ENCODE measurements at places on chromosomes 7 and 10.

DNA sequence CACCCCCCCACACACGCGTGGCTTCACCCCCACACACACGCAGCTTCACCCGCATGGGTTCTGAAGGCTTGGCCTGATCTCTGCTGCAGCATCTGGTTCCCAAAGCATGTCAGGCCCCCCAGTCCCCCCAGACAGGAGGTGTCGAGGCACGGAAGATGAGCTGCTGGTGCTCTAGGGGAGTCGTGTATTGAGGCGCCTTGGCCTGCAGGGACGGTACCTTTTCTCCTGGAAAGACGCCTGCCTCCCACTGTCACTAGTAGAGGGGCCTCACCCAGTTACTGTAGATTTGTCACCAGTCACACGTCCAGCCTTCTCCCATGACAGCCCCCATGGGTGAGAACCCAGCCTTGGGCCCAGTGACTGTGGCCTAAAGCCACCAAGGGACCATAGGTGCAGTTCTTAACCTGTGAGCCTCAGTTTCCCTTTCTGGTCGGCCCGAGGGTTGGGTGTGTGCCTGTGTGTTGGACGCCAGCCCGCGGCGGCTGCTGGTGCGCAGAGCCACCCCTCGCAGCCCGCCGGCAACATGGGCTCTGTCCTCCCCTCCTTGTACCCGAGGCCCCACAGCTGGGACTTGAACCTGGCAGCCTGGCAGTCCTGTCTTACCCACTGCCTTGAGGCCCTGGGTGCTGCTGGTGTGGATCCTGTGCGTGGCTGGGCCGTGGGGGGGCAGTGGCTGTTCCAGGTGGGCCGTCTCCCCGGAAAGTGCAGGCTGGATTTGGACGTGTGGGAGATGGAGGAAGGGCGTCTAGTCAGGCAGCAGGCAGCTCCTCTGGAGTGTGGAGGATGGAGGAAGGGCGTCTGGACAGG, 81.7 kb downstream of the NKX6-2 start:
- no peak for DNase-seq

- DNase-seq: no peak
These were observed 322.6 kb upstream of the MKI67 start for GRCh38 chr10:128448796-128449195.

- DNase-seq: no peak
These were observed 18.6 kb upstream of the IFIT2 start for GRCh38 chr10:89283025-89283935.

DNA sequence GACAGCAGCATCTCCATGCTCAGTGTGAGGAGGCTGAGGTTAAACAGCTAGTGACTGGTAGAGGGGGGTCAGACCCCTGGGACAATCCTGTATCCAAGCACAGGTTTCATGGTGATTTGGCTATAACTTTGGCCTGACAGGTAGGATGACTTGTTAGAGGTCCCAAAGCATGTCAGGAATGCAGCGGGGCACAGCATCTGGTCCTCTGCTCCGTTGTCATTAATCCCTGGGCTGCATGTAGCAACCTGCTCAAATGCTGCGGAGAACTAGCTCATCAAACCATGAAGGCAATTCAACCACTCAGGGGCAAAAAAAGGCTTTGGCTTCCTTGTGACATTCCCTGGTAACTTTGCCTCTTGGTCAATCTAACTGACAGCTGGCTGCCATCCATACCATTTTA, 26.8 kb downstream of the WNT2 start:
- DNase-seq: no peak

- DNase-seq: no peak
These were observed 240.9 kb downstream of the KIAA1217 start for GRCh38 chr10:24449769-24450310.

DNA sequence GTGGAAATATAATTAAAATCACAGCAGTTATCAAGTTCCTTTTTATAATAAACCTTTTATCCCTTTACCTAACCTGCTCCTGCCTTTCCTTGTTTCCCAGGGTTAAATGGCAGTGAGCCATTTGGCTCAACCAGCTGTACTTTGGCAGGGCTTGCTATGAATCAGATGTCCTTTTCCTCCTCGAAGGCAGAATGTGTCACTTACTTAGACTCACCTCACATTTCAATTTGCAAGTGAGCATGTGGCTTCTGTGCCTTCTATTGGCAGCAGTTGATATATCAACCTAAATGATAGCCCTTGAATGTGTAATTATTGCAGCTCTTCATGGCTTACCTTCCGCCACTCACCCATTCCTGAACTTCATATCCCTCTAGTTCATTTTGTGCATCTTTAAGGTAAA, 301.7 kb downstream of the CSTF2T start:
- no peak for DNase-seq

- DNase-seq: no peak
These were observed 44.3 kb upstream of the ZC3HAV1 start for GRCh38 chr7:139153832-139154231.

DNA sequence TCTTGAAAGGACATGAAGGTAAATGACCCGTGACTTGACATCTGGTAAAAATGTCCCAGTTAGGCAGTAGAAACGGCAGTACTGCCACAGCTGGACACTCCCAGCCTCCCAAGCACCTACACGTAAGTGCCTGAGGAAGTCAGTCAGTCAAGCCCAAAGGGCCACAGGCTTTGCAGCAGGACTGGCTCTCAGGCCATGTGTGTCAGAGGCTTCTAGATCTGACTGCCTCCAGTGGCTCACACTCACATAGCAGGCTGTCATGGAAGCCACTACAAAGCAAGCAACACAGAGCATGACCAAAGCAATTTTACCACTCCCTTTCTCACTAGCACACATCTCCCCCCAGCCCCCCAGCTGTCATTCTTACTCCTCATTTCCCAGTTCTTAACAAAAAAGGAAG, 17.8 kb upstream of the CCNJ start:
- DNase-seq: no peak

DNA sequence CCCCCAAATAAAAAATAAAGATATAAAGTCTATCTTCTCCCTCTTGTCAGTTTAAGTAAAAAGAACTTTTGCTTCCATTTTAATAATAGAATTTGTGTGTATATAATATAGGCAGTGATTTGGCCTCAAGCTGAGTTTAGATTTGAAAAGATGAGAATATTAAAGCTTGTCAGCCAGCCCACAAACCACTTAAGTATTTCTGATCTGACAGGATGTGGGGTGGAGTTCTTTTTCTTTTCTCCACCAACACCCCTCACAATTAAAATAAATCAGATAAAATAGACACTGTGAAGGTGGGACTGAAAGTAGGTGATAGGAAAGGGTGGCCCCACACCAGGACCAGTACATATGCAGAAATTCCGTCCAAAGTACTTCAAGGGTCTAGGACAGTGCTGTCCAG, 714.1 kb downstream of the AUTS2 start:
- no peak for DNase-seq

DNA sequence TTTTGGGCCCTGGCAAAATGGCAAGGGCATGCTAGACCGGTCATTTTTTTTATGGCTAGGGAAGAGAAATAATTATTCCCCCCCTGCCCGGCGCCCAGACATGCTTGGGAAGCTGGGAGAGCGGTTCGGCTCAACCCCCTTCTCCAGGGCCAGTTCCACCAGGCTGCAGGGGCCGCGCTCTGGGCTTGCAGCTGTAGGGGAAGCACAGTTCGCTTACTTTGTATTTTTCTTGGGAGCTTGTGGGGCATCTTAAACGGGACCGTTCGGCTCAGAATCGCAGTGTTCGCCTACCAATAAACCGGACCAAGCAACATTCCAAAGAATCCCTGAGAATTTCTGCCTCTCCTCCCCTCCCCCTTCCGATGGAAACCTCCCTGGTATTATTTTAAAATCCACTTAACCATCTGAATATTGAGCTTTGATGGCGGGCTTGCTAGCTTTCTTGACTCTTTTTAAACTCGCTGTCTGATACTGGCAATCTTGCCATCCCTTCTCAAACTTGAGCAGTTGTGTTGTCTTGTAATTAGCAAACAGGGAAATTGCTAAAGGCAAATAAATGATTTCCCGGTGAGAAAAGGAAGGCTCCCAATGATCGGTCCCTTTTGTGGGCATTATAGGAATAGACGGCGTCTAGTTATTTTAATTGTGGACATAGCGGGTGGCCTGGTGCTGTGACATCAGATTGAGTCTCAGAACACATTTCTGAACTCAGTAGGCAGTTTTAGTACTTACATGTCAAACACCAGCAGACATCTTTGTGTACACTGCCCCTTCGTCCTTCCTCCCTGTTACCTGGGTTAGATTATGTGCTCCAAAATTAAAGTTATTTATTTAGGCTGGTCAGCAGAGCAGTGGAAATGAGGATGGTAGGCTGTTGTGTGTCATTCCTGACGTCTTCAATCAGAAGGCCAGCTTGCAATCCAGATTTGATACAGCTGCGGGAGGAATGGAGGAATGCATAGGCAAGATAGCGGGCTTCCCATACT, 3.4 kb downstream of the TCF7L2 start:
- DNase-seq: no peak

DNA sequence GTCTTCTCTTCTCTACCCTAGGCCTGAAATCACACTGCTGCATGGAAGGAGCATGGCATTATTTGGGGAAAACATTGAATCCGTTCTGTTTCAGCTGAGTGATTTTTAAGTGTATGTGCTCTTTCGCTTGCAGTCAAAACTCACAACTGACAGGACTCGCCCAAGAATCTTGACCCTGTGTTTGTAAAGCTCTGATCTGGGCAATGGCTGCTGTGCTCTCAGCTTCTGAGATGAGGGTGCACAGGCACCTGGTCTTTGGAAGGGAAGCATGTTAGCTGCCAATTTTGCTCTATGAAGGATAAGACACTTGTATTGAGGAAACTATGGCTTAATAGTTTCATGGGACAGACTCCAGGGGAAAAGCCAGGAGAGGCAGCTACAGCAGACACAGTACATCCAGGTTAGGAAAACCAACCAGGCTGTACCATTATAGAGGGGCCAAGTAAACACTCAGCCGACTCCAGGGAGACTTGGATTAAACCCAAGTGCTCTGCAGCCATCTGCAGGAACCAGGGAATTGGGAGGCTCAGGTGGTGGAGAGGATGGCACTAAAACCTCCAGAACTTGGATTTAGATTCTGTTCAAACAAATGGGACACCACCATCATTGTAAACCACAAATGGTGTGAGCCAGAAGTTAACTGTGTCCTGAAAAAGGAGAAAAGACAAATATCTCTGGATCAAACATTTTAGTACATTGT, 43.3 kb downstream of the LYZL1 start:
- no peak for DNase-seq

DNA sequence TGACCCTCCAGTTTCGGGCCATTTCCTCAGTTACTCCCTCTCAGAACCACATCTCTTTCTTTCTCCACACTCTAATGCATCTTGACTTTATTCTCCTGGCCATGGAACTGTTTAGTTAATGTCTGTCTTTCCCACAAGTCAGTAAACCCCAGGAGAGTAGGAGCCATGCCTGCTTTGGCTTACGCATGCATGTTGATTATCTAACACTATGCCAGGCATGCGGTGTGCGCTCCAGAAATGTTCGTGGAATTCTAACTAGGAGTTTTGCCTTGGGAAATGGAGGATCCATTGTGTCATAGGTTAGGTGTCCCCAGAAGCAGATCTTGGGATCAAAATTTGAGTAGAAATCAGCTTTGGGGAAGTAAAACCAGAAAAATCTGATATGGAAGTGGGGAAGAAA, 308.9 kb downstream of the GRID1 start:
- DNase-seq: no peak

DNA sequence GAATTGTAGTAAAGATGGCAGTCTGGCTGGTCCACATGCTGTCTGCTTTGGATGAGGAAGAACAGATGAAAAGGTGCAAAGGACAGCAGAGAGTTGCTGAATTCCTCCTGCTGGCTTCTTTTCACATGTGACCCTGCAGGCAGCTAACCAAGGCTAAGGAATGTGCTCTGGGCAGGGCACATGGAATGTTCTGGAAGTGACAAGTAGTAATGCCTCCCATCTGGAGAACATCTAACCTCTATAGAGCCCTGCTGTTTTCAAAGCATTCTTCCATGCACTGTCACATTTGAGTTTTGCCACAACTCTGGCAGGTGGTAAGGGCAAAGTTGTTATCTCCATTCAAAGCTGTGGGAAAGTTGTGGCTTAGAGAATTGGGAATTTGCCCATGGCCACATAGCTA, 208.8 kb downstream of the STK31 start:
- DNase-seq: no peak

- no peak for DNase-seq
These were observed 109.1 kb upstream of the CTTNBP2 start for GRCh38 chr7:117982071-117983055.

DNA sequence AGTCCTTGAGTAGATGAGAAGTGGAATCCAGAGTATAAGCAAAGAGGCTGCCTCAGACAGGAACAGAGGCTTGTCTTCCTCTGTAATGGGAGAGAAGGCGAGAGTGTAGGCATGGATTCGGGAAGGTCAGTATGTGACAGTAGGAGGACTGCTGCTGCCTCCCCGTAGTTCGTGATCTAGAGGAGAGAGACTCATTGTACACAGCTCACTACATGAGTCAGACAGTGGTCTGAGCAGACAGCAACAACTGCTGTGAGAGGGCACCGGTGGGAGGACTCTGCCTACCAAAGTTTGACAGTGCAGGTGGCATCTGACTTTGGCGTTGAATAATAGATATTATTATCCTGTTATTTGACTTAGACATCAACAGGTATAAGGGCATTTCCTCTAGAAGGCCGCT, 319.4 kb downstream of the NRG3 start:
- DNase-seq: no peak

- DNase-seq: no peak
These were observed 101.2 kb upstream of the KLF6 start for GRCh38 chr10:3886191-3886590.

DNA sequence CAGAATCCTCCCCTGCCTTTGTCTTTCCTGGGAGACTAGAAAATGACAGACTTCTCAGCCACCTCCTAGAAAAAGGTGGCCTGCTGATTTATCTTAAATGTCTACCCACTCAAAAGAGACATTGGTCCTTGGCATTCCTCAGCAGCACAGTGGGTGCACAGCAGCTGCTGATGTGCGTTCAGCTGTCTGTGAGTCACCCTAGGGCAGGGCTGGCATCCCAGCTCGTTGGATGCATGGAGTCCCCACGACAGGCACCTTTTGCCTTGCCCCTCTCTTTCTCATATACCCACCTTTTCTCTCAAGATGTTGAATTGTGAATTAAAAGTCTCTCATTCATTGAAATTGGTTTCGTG, 113.0 kb downstream of the DOCK1 start:
- no peak for DNase-seq

GRCh38 chr7:98472521-98472954, 71.6 kb upstream of the BAIAP2L1 start:
- no peak for DNase-seq

GRCh38 chr7:151404216-151405011, 5.4 kb downstream of the WDR86 start:
- DNase-seq: no peak

DNA sequence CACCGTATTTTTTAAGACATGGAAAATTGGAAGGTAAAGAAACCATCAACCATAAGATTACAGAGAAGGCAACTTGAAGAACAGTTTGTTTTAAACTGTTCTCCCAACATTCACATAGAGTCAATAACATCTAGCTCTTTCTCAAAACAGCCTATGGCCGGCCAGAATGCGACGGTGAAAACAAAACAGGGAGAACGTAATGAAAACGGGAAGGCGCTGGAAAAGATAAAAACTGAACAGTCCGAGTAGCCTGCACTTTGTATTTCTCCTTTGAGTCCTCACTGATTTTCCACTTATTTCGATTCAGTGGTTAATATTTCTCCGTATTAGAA, 637 bp downstream of the MICU1 start:
- DNase-seq: no peak

All from stimulated activated CD8-positive, alpha-beta memory T cell treated with anti-CD3 and anti-CD28 coated beads, Interleukin-4, amount 100 ng/mL, for 24 hours (primary cell).